ENCODE measurements at places on chromosomes 2 and 18.

GRCh38 chr18:35122586-35123224 lies 81.5 kb downstream of the MAPRE2 start:
- no peak for DNase-seq

DNA sequence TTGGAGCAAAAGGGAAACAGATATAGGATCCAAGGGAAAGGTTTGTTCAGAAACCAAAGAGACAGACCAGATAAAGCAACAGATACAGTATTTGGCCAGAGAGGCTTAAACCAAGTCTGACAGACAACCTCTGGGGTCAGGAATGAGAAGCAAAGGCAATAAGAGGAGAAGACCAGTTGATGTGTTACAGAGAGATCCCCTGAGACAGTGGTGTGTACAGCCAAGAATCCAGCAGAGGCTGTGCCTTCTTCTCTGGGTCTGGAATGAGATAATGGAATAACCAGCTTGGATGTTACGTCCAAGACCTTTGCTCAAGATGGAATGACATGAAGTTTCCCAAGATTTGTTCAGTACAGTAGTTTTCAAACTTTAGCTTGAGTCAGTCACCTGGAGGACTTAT lies 61.1 kb downstream of the MDH1 start:
- no peak for DNase-seq

GRCh38 chr18:36405611-36406010 lies 108.1 kb downstream of the FHOD3 start:
- DNase-seq: no peak

- no peak for DNase-seq
Observed at GRCh38 chr2:181911830-181912229, 20.3 kb downstream of the ITPRID2 start.

- no peak for DNase-seq
Observed at GRCh38 chr2:10810202-10811161, 2.1 kb downstream of the PDIA6 start.

DNA sequence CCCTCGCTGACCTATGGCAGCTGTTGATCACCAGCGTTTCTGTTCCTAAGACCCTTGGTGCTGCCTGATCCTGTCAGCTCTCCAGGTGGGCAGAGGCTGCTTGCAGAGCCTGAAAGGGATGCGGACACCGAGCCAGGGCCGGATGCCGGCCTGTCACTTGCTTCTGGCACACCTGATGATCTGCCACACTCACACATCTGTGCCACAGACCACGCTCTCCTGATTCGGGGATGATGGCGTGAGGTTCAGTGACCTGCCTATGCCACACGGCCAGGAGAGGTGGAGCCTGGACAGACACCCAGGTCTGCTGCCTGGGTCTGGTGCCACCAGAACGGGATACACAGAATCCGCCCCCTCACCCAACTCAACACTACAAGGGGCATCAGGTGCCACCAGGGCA lies 129.4 kb upstream of the GLI2 start:
- no peak for DNase-seq

DNA sequence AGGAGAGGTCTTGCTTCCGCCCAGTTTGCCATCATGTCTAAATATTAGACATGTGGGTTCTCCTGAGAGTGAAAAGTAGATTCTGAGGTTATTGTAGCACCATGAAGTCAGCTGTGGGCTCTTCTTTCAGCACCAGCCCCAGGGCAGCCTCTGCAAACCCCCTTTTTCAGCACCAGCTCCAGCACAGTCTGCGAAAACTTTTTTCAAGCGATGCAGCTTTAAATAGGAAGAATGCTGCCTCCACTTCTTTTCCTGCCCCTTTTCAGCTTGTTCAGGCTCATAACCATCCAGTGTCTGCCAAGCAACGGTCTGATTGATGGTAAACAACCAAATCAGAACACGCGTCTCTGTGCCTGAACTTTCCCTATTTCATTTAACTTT lies at the start of gene COL5A2:
Gene COL5A2 (minus strand): TSS at position 192 of the 381 bp plus-strand sequence. CDS start 157 bp downstream, at position 35.
- no peak for DNase-seq

- no peak for DNase-seq
Observed at GRCh38 chr18:45290364-45290763, 324.9 kb upstream of the SLC14A2 start.

- no peak for DNase-seq
Observed at GRCh38 chr2:239229545-239230279, 171.1 kb downstream of the HDAC4 start.

GRCh38 chr2:238863749-238864206 lies 15.9 kb downstream of the TWIST2 start:
- DNase-seq: no peak

- no peak for DNase-seq
Observed at GRCh38 chr2:99682275-99683060, 192.7 kb upstream of the REV1 start.

GRCh38 chr2:224901121-224901676 lies 141.1 kb downstream of the DOCK10 start:
- DNase-seq: no peak

- no peak for DNase-seq
Observed at GRCh38 chr18:8611916-8612576, 2.8 kb downstream of the RAB12 start.

DNA sequence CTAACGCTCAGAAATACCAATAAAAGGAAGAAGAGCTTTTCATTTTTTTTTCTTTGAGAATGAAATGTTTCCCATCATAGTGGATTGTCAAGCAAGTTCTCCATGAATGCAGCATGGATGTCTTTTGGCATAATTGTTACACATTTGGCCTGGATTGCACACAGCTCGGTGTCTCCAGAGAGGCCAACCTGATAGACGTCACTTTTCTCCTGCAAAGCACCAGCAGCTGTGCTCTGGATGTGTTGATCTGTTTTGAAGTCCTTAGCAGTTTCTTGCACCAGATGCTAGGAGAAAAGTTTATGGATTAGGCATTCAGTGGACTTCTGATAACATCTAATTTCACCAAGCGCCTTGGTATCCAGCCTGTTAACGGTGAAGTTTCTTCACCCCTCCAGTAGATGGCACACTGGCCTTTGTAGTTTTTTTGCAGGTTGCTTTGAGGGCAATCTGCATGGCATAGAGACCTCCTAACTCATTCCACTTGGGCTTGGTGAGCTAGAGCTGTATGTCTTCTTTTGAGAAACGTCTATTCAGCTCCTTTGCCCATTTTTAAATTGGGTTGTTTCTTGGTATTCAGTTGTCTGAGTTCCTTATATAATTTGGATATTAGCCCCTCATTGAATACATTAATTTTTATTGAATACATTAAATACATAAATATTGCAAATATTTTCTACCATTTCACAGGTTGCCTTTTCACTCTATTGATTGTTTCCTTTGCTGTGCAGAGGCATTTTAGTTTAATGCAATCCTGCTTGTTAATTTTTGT lies 59.7 kb downstream of the PTH2R start:
- no peak for DNase-seq

All from CD8-positive, alpha-beta memory T cell (primary cell).